Ovary (tissue), 10 donors: ENCODE measurements at places on chromosomes 5 and 9. TPM values are rescaled to one million over a fixed set of nuclear protein-coding genes. Genes with fewer than 3 reads are reported as not detected.
A peak's percentile ranks its signal among the peaks of the same experiment; 100 is the strongest.

GRCh38 chr5:111703662-111704061, 53.3 kb downstream of the NREP start:
- DNase-seq: no peak

- DNase-seq: peak; percentile 60
Observed at GRCh38 chr5:72848474-72849428, 32.3 kb downstream of the TNPO1 start.

- DNase-seq: no peak
Observed at GRCh38 chr5:127867022-127867783, 164.0 kb downstream of the CCDC192 start.

DNA sequence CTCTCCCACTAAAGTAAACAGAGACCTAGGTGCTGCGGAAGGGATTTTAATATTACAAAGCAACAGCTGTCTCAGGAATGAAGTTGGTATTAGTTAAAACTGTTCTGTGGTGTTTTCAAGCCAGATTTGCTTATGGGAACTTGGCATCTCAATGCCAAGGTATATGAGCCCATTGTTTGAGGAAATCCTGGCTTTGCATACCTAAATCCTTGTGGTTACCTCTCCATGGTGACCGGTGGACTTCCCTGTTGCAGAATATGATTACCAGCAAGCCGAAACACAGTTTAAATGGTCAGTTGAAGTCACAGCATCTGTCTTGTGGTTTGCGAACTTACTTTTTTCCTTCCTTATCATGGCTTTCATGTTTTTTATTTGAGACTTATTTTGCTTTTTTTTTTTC, 62.3 kb upstream of the TXNDC8 start:
- DNase-seq: no peak

NKD2 gene
- not detected for polyA plus RNA-seq

DNA sequence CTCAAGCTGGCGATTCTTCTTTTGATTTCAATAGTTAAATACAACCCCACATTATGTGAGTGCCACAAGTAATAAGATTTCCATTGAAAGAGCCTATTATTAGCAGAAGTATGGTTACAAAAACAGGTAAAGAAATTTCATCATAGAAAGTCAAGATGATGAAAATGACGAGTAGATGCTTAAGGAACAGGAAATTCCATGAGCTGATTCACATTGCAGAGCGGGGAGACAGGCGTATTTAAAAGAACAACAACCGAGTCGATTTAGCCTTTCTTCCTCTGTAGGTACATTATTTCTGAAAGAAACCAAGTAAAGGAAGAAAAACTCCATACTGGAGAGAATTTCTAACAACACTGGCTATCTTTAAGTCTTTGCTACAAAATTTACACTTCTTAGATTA, 310.4 kb downstream of the SLF1 start:
- no peak for DNase-seq

- no peak for DNase-seq
Observed at GRCh38 chr5:117054911-117055310, 480.3 kb upstream of the SEMA6A start.
